NCI-H1105 treated with DMSO at 0.1 percent for 48 hours (cell line): ENCODE measurements at places on chromosomes 6 and 20.

- no peak for DNase-seq
Measured at GRCh38 chr6:159196430-159196975, 27.3 kb downstream of the FNDC1 start.

GRCh38 chr6:54134935-54135334, 23.7 kb downstream of the MLIP start:
- no peak for DNase-seq

DNA sequence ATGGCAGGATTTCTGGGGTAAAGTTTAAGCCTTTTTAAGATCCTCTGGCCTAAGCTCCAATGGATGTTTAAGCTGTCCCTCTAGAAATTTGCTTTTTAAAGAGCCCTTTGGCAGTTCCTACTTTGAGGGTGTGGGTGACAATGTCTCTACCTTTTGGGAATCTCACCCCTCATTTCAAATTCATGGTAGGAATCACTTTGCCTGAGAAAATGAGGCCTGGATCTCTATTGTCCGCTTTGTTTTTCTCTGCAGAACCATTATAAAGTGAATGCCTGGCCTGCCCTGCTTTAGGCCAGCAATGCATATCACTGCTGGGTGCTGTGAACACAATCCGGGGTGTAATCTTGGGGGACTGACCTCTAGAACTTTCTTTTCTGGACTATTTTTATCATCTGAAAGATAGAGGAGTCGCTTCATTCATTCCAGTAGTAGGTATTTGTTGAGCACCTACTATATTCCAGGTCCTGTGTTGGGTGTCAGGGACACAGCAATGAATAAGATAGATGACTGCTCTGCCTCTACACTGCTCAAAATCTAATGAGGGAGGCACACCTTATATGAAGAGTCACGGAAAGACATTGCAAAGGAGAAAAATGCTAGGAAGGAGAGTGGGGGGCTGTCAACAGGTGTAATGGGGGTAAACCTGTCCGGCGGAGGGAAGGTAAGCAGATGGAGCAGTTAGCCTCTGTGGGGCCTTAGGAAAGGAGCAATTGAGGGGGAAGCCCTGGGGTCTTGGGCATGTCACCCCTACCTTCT, 8.6 kb upstream of the COMMD7 start:
- no peak for DNase-seq

DNA sequence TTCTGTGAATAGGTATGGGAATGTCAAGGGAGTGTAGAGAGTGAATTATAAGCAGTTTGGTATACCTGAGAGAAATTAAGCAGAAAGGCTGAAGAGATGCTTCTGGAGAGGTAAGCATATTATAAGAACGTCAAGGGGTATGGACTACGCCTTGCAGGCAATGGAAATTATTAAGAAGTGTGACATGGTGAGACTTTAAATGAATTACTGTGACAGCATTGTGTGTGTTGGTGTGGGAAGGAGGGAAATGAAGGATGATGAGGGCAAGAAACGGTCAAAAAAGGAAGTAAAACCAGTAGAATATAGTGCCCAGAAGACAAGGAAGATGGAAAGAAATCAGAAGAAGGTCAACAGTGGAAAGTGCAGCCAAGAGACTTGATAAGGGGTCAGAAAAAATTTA, 5.9 kb downstream of the KHDRBS2 start:
- no peak for DNase-seq

DNA sequence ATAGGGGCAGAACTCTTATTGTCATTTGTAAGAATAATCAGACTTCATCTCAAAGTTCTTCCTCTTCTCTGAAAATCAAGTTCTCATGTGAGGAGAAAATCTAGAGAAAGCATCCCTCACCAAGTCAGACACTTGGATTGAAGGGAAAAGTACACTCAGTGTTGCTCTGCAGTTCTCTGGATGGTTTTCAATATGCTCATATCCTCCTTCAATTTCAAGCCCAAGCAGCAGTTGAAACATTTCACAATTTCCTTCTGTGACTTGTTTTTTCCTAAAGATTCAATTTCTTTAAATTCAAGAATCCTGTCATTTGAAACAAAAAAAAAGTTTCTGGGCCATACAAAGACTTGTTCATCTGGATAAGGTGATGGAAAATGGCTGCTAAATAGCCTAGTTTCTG, 140.2 kb upstream of the AHI1 start:
- DNase-seq, result no peak
